ENCODE measurements at places on chromosomes 3 and 15. TPM values are rescaled to one million over a fixed set of nuclear protein-coding genes. Genes with fewer than 3 reads are reported as not detected.

C3orf70 gene
- 9.8 TPM for total RNA-seq

GOLGA8B gene
- total RNA-seq, result 96.0 TPM

NEO1 gene
- 54.7 TPM for total RNA-seq

GOLGA8O gene
- not detected for total RNA-seq

COL6A5 gene
- total RNA-seq, result not detected

ACP3 gene
- 3.5 TPM for total RNA-seq

GOLGA8M gene
- not detected for total RNA-seq

ZNF106 gene
- 43.4 TPM for total RNA-seq

NR2E3 gene
- total RNA-seq, result 1.3 TPM

CYP1A1 gene
- not detected for total RNA-seq

UTS2B gene
- total RNA-seq, result not detected

CPLX3 gene
- total RNA-seq, result 37.5 TPM

MED12L gene
- not detected for total RNA-seq

CRYGS gene
- 2.8 TPM for total RNA-seq

TP63 gene
- not detected for total RNA-seq

C3orf85 gene
- total RNA-seq, result not detected

MORC1 gene
- total RNA-seq, result not detected

SEMA6D gene
- 21.7 TPM for total RNA-seq

CSNK1G1 gene
- 4.1 TPM for total RNA-seq

ADAMTS7 gene
- 6.2 TPM for total RNA-seq

PLA1A gene
- not detected for total RNA-seq

TRNT1 gene
- 5.4 TPM for total RNA-seq

HRG gene
- not detected for total RNA-seq

FBXL2 gene
- total RNA-seq, result 62.4 TPM

DZIP1L gene
- 16.1 TPM for total RNA-seq

CTXN2 gene
- total RNA-seq, result not detected

SEMA5B gene
- total RNA-seq, result 1.9 TPM

ECE2 gene
- total RNA-seq, result 2.9 TPM

A4GNT gene
- total RNA-seq, result 5.4 TPM

CAPN3 gene
- 16.5 TPM for total RNA-seq

LDHAL6B gene
- total RNA-seq, result not detected

CCNL1 gene
- total RNA-seq, result 63.1 TPM

GBE1 gene
- total RNA-seq, result 57.1 TPM

STT3B gene
- 41.4 TPM for total RNA-seq

PPM1L gene
- 43.2 TPM for total RNA-seq

DAZL gene
- 0.18 TPM for total RNA-seq

MCCC1 gene
- 76.4 TPM for total RNA-seq

MNS1 gene
- 39.4 TPM for total RNA-seq

QRICH1 gene
- 27.2 TPM for total RNA-seq

EEF1AKMT4 gene
- 2.2 TPM for total RNA-seq

KBTBD12 gene
- total RNA-seq, result 6.2 TPM

SOX14 gene
- total RNA-seq, result not detected

DUOX1 gene
- total RNA-seq, result 114 TPM

RTF1 gene
- 44.6 TPM for total RNA-seq

CCDC50 gene
- 226 TPM for total RNA-seq

RASGRF1 gene
- total RNA-seq, result 2.2 TPM

DENND6A gene
- total RNA-seq, result 27.2 TPM

FOXB1 gene
- not detected for total RNA-seq

SHC4 gene
- total RNA-seq, result 0.43 TPM

OSBPL10 gene
- 1.8 TPM for total RNA-seq
